ENCODE measurements at places on chromosomes 3 and 15. TPM values are rescaled to one million over a fixed set of nuclear protein-coding genes. Genes with fewer than 3 reads are reported as not detected.

DNA sequence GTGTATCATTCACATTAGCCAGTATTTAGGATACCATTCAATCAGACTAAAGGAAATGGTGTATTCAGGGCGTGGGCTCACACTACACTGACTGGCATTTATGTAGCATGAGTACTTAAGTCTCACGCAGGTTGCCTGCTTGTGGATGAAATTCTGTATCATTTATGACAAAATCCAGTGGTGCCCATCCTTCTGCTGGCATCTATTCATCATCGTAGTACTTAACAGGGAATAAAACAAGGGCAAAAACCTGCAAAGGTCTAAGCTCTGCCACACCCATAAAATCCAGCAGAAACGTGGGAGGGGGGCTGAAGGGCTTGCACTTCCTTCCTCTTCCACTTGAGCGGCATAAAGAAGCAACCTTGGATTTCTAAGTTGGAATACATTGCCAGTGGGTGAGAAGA is 2.7 kb downstream of the GAP43 start:
- no peak for DNase-seq

- DNase-seq = no peak
Observed at GRCh38 chr3:16455001-16455400, 58.5 kb downstream of the RFTN1 start.

GRCh38 chr3:13300546-13301285 is 119.4 kb downstream of the NUP210 start:
- no peak for DNase-seq

- no peak for DNase-seq
Observed at GRCh38 chr15:99429681-99430081, 136.1 kb upstream of the MEF2A start.

DNA sequence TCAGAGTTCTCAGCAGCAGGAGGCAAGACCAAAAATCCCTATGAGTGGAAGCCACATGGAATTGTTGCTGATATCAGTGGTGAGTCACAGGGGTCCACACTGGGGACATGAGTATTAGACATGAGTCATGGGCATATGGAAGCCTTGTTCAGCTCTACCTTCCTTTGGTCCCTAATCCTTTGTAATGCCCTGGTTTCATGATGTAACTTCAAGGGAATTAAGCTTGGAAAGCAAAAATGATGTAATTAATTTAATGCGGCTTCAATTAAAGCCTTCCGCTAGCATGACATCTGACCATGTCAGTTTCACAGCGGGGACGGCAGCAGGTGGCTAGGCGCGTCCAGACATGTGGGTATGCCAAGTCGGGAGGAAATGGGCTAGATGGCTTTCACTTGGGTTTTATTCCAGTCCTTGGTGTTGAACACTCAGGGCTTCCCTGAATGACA is 176.1 kb upstream of the RGMA start:
- no peak for DNase-seq

DNA sequence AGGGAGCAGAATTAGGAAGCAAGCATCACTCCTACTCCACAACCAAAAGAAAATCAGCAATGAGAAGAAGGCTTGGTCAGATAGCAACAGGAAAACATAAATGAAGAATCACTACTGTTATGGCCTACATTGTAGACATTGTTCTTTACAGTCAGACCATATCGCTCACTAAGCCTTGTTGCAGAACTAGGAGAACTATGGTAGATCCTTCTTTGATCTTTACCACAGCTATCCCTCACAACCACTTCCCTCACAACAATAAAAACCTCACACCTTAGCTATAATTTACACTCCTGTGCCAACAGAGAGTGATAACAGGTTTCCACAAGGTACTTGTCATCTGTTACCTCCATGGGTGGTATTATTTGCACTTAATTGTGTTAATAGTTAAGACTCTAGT is 126.6 kb downstream of the WDR76 start:
- no peak for DNase-seq

GRCh38 chr3:168338161-168338560 is 242.4 kb upstream of the GOLIM4 start:
- DNase-seq = no peak

GRCh38 chr15:101303408-101303807 is 8.4 kb upstream of the SNRPA1 start:
- no peak for DNase-seq

Gene SPINK8
- total RNA-seq = not detected

GRCh38 chr3:193832833-193833413 is 239.9 kb downstream of the OPA1 start:
- DNase-seq = no peak

Gene C3orf22
- total RNA-seq = not detected

Gene ZDHHC19
- not detected for total RNA-seq

DNA sequence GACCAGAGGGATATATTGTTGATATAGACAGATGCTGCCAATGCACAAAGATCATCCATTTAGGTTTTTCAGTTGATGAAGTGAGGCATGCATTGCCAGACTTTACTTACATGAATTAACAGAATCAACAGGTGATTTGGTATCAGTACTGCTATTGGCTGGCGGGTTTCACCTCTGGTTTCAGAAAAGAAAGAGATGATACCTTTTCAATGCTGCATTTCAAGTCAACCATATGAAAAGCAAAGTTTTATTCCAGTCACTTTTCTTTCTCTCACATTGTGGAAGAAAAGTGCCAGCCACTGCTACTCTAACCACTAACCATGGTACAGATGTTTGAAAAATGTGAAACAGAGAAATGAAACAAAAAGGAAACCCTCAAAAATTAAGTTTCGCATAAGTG is 289.1 kb downstream of the TIGIT start:
- DNase-seq = no peak

DNA sequence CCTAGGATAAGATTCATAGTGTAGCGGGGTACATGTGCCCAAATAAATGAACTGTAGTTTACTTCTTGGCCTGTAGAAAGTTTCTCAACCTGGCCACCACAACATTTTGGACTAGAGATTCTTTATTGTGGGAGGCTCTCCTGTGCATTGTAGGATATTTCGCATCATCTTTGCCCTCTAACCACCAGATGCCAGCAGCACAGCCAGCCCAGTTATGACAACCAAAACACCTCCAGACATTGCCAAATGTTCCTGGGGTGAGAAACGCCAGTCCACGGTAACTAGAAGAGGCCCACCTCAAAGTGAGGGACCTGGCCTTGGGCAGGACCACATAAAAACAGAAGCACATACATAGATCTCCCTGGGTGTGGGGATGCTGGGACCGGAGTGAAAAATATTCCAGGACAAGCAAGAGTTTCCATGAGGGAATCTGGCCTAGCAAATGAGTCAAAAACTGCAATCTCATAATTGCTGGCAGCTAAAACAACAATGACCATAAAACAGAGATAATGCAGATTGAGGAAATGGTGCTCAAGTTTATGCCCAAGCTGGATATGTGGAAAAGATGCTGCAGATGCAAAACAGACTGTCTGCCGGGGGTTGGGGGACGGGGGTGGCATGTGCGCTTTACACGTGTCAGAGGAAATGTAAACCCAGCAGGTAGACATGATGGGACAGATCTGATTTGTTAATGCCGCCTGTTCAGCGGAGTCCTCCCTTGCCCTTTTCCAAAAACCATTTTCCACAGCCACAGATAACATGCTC is 39.7 kb downstream of the ARHGEF3 start:
- no peak for DNase-seq

Gene CDC25A
- 15.2 TPM for total RNA-seq

- peak; percentile 51 for DNase-seq
Observed at GRCh38 chr3:133941415-133941821, 45.7 kb upstream of the RAB6B start.

DNA sequence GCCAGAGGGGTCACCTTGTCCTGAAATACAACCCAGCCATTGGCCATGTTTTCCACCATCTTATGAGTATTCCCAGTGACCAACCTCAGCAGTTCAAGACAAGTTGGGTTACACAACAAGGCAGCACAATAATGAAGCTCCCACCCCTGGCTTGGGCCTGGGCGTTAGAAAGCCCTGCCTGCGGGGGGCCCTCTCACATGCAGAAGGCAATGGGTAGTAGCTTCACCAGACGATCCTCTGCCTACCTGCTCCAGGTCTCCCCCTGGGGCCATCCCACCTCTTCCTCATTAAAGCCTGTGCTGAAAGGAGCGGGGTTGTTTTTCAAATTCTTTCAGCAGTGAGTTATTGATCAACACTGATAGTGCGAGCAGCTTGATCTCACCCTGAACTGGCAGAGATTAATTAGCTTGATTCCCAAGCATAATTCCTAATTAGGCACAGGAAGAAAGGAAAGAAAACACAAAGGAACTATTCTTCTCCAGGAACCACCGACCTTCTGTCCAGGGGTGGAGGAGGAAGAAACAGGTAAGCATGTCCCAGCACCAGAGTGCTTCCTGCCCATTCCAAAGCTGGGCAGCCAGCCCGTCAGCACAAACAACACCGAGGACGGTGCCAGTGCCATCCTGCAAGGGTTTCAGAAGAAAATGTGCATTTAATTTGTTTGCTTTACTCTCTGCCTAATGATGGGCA is 79.7 kb upstream of the CGNL1 start:
- peak; percentile 29 for DNase-seq

DNA sequence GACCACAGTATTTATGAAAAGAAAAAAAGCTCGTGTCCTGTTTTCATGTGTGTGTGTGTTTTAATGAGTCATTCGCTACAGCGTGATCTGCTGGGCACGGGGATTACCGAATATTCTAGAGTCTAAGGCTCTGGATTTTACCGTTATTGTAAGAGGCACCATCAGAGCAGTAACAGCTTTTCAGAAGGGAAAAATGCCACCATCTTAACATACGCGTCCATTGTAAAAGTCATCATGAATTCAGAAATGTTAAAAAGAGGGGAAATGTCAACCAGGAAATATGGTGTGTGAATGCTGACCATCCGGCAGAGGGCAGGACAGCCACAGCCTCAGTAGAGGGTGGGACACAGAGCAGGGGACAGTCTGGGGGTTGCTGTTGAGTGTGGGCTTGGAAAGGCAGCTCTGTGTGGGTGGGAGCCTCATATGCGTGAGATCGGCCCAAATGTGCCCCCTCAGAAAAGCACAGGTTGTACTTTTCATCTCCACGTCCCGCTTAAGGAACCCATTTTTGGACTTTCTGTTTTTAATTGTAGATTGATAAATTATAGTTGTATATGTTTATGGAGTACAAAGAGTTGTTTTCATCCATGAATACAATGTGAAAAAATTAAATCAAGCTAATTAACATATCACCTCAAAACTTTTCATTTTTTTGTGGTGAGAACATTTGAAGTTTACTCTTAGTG is 69.6 kb downstream of the ASB7 start:
- DNase-seq = peak; percentile 78

Gene SNX4
- 33.1 TPM for total RNA-seq

Gene CFAP92
- total RNA-seq = 0.92 TPM

DNA sequence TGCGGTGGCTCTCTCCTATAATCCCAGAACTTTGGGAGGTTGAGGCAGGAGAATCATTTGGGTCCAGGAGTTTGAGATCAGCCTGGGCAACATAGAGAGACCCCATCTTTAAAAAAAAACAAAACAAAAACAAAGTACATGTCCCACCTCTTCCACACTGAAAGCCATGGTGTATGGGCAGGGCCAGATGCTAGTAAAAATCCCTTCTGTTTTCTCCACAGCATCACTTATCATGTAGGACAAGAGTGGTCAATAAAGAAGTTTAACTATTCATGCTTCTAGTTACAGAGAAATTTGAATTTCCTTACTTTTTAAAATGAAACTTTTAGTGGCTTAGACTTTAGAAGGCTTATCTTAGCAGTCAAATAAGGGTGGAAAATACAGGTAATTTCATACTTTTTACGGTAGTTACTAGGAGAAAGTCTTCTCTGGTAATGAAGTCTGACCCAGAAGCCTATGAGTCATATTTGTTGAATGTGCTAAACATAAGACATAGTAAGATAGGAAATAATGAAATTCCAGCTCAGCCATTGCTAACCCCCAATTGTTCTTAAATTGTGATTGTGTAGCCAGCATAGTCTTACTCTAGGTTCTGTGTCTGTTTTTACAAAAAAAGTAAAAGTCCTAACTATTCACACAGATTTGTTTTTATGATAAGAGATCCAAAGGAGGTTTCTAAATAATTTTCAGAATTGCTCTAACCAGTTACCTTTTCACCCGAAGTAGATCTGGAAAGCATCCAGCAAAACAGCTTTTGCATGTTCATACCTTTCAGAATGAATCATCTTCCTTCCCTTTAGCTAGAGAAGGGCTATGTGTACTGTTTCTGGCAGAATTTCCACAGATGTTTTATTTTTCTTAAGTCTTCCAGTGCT is 16.4 kb upstream of the ZNF609 start:
- peak; percentile 50 for DNase-seq

DNA sequence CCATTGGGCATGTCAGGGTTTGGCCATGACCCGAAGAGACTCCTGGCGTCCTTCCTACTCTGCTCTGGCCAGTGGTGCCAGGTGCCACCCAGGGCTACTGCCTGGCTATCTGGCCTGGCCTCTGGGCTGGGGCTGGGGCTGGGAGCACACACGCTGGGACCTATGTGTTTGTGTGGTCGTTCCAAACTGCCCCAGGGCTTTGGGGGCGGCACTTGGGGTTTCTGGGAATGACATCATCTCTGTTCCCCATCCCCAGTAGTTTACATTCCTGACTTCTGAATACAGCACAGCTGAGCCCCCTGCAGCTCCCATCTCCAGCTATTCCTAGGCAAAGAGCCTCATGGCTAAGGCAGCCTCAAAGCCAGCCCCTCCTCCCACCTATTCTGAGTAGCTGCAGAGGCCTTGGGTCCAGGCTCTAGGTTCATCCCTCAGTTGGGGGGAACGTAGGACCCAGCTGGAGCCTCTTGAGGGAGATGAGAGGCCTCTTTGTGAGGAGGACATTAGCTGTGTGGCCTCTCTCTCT is 24.3 kb downstream of the PLEKHO2 start:
- no peak for DNase-seq

Gene FHIT
- total RNA-seq = 8.0 TPM

- no peak for DNase-seq
Observed at GRCh38 chr15:63971427-63971805, 74.9 kb downstream of the DAPK2 start.

DNA sequence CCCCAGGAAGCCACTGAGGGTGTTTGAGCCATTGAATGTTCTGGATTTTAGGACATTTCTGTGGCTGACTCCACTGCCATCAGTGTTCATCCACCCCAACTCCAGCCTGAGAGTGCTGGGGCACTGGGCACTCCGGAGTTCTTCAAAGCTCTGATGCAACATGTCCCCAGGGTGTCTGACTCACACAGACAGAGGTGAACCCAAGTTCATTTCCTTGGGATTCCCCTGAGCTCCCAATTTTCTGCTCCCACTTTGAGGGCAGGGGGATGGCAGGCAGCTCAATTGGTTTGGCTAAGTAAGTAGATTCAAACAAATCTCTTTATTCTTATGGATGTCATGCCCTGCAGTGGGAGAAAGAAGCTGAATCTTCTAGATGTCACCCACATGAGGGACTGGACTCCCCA is 2.2 kb downstream of the STRA6 start:
- DNase-seq = peak; percentile 85

Gene GBE1
- total RNA-seq = 12.7 TPM

- DNase-seq = no peak
Observed at GRCh38 chr15:47414207-47414606, 303.1 kb upstream of the SEMA6D start.

Gene TEX55
- not detected for total RNA-seq

Gene GPR149
- not detected for total RNA-seq

DNA sequence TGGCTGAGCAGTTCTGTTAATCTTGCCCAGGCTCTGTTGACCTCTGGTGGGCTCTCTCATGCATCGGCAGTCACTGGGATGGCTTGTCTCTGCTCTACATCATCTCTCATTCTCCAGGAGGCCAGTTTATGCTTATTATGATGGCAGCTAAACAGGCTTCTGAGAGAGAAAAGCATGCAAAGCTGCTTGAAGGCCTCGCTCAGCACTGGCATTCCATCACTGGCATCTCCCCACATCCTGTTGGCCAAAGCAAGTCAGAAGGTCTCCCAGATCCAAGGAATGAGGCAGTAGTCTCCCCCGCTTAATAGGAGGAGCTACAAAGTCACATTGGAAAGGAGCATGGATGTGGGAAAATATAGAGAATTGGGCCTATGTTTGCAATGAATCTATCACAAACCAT is 212.6 kb downstream of the ZNF621 start:
- DNase-seq = no peak

Gene SCAANT1
- not detected for total RNA-seq

Measured in Calu3 (cell line).